ENCODE measurements at places on chromosomes 2 and 18.

DNA sequence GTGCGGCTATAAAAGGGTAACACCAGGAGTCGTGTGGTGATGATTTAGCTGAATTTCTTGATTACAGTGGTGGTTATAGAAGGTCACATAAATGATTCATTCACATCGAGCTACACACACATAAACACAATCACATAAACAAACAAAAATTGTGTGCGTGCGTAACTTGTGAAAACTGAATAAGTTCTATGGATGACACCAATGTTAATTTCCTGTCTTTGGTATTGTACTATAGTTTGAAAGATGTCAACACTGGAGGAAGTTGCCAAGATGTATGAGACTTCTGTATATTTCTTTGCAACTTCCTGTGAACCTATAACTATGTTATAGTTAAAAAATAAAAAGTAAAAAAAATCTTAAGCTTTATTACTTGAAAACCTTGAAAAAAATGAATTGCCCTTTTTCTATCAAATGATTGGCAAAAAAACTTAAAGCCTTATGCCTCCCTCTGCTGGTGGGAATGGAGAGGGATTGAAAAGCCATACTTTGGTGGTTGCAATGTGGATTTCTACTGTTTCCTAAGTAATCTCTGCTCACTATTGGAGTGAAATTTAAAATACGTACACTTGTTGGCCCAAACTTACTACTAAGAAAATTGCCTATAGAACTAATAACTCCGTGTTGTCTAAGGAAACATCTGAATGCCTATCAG lies 227.7 kb downstream of the RPIA start:
- DNase-seq, result no peak

GRCh38 chr18:30595942-30596341 lies 446.6 kb downstream of the DSC3 start:
- no peak for DNase-seq

DNA sequence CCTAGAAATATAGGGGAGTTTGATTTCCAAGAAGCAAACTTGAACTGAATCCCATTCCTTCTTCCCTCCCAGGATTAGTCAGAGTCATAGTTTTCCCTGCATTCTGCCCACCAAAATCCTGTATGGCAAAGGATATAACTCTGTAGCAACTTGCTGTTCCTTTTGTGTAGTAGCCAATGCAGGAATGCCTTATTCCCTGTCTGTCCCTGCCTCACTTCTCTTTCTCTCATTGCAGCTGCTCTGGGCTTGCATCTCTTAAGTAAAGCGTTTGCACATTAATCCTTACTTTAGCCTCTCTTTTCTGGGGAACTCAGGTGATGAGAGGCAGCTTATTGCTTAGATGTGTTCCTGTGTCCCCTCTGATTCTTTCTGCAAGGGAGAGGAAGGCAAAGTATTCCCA lies 333.1 kb upstream of the VWC2L start:
- DNase-seq, result no peak

GRCh38 chr2:46568212-46569009 lies 89.0 kb downstream of the TMEM247 start:
- no peak for DNase-seq

GRCh38 chr2:223641082-223641481 lies 38.9 kb upstream of the SCG2 start:
- no peak for DNase-seq

DNA sequence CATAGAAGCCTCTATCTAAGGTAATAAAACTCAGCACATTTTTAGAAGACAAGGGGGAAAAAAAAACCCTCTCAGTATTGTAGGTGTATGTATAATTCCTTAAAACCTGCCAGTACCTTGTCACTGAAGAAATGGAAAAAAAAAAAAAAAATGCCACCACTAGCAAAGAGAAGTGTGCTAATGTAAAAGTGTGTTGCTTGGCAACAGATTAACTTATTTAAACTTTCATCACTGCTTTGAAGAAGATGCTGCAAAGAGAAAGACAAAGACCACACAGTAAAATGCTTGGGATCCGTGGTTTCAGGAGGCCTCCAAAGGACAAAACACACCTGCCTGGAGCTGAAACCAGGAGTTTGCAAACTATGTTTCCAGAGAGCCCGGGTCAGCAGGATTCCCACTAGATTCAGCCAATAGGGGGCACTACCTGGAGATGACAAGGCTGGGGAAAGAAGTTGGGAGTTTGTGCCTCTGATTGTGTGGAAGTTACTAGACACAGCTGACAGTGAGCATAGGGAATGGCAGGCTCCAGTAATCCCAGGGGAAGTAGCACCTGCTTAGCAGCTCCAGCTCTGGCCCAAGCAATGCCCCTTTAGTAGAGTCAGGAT lies 169.1 kb upstream of the TRIB2 start:
- no peak for DNase-seq

GRCh38 chr2:25336383-25336841 lies 5.3 kb downstream of the DNMT3A start:
- no peak for DNase-seq

DNA sequence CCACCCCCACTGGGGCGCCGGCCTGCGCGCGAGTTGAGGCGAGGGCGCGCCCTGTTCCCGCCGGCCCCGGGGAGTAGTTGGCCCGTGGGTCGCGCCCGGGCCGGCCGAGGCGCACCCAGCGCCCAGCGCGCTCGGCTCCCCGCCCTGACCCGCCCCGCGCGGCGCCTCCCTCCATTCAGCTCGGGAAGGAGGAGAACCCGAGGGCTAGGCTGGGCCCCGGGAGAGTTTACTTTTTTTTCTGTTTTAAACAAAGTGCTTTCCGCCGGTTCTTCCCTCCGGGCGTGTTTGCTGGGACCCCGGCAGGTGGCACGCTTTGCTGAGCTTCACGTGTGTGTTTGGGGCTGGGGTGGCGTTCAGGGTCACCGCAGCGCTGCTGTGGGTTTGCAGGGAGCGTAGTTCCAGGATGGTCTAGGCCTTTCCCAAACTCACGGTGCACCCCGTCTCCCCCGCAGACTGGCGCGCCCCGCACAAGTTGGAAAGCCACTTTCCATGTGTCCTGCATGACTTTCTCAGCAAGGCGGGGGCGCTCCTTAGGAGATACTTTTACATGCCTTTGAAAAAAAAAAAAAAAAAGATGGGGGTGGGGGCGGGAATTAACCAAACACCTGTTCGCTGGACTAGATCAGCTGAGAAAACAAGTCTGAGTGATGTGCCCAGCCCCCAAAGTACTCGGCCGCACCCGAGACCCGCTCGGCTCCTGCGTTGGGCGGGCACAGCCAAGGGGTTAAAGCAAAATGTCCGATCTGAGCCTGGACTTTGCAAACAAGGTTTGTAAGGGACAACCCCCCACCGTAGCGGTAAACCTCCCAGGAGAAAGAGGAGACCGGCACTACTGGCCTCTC lies 825 bp downstream of the ITGA6 start:
- peak; percentile 59 for DNase-seq

- DNase-seq, result no peak
Observed at GRCh38 chr2:44940732-44941464, 604 bp upstream of the SIX3 start.

GRCh38 chr2:186440506-186440905 lies 45.6 kb upstream of the ZC3H15 start:
- DNase-seq, result no peak

DNA sequence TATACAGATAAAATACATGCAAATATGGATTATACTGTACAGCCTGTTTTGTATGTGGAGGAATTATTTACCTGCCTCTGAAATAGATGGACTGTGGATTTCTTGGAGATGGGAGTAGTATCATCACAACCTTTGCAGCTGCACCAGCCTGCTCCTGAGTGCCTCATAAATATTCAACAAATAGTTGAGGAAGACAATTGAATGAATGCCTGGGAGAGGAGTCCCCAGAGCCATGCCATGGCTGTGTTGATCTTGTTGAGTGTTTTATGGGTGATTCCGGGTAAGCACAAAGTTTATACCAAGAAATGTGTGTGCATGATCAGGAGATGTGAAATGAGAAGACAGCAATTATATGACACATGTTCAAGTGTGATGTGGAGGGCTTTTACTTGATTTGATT lies 225.0 kb downstream of the FHOD3 start:
- no peak for DNase-seq

DNA sequence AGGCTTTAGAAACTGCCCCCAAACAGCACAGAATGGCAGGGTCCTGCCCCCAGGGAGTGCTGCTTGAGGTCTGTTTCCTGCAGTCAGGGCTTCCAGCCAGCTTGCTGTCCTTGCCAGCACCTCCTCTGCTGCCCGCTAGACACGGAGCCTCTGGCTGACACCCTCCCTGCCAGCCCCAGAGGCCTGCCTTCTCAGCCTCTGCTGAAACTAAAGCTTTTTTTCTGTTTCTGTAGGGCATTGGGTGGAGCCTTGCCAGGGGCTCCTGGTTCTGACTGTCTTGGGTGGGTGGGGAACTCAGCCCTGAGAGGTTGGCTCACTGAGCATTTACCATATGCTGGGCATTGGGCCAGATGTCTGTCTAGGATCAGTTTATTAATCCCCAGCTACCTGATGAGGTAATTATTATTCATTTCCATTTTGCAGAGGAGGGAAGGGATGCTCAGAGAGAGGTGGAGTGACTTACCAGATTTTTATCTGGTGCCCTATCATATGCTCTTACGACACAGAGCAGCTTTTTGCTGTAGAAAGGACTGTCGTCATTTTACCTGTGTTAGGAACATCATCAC lies 35.4 kb downstream of the INPP4A start:
- peak; percentile 64 for DNase-seq
